Epithelial cell of esophagus (primary cell): ENCODE measurements at places on chromosomes 2 and 18.

- DNase-seq: no peak
These were observed 34.6 kb upstream of the RAB1A start for GRCh38 chr2:65164426-65164891.

GRCh38 chr2:101435001-101435862, 39.7 kb downstream of the RFX8 start:
- DNase-seq: peak; percentile 34

GRCh38 chr2:238771639-238772038, 76.2 kb upstream of the TWIST2 start:
- no peak for DNase-seq

DNA sequence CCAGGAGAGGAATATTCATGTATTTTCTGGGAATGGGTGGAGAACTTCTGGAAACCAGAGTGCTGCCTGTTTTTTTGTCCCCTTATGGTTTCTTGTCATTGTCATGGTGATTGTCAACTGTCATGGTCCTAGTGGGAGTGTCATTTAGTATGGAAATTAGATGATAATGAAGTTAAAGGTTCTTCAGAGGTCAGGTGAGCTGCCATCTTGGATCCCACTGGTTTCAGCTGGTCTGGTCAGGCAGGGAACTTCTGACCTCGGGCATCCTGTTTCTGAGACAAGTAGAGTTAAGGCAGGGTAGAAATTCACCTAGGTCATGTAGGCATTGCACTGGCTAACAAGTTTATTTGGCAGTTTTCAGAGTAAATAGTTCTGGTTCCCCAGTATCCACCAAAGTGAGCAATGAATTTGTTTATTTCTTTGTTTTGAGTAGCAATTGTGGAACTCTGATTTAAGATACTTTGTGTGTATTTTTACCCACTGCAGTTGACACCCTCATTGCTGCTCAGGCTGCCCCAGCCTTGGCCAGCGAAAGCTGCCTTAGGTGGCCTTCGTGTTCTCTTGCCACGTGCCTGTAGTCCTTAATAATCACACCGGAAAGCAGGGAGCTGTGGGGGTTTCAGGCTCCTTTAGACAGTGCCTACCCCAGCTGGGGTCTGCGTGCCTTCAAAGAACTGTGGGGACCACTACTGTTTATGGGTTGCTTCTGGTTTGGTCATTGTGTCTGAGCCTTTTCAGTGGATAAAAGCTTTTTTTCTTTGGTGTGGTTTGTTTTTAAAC, 48.7 kb downstream of the NCK2 start:
- no peak for DNase-seq

- DNase-seq: no peak
These were observed 145.0 kb upstream of the PELI1 start for GRCh38 chr2:64289251-64289650.

DNA sequence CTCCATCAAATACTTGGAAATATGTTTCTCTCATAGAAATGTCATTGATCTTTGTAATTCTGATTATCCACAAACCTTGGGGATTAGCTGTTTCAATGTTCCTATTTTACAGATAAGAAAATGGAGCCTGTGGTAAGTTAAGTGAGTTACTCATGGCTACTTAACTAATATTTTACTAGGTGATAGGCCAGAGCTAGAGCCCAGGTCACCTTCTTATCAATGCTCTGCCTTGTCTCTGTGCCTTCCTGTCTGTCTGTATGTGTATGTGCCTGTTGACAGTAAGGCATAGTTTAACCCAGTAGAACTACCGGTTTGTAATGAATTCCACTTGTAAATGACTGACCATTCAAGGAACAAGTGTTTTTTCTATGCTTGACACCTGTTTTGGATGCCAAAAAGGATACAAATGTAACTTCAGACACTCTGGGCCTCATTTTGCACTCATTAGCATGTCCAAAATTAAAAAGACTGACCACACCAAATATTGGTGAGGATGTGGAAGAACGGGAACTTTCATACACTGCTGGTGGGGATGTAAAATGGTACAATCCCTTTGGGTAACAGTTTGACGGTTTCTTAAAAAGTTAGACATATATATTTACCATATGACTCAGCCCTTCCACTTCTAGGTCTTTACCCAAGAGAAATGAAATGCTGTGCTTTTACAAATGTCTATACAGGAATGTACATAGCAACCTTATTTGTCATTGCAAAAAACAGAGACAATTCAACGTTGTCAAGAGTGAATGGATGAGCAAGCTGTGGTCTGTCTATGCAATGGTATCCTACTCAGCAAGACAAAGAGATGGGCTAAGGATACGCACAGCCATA, 19.6 kb upstream of the IL1A start:
- peak; percentile 97 for DNase-seq

DNA sequence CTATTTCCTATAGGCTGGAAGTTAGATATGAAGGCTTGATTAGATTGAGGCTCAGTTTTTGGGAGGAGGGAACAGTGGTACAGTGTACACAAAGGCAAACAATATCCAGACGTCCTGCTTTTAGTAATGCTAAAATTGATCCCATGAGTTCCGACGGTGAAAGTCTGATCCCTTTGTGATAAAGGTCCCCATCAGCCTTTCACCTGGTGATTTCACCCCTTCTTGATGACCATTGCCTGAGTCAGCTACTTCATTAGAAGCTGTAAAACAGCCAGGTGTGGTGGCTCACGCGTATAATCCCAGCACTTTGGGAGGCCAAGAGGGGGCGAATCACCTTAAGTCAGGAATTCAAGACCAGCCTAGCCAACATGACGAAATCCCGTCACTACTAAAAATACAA, 29.7 kb downstream of the TWSG1 start:
- peak; percentile 78 for DNase-seq

DNA sequence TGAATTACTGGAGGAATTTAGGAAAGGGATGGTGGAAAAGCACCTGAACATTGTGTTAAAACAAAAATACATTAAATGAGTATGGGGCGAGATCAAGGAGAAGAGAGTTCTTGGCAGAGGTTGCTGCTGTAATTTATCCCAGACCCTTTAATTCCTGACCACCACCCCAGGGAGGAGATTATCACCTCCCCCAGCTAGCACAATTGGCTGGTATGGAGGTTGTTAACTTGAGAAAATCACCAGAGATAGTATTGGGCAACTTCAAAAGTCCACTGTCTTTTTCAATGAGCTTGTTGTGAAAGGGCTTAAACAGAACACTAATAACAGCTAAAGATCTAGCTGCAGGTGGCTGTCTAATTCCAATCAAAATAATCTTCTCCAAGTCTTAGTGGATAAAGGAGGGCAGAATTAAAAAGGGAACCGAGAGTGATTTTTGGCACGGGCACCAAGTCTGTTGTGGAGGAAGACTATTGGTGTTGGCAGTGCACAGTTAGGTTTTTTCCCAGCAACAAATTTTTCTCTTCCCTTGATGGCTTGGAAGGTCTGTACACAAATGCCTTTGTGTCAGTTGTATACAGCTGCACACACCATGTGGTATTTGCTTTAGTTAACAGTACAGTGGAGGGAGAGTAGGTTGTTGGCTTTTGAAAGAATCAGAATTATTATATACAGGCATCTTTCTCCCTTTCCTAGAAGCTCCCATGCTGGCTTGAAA, 289.5 kb downstream of the SLC4A3 start:
- no peak for DNase-seq

- DNase-seq: no peak
These were observed 76.2 kb downstream of the ATAD2B start for GRCh38 chr2:23850564-23851256.

DNA sequence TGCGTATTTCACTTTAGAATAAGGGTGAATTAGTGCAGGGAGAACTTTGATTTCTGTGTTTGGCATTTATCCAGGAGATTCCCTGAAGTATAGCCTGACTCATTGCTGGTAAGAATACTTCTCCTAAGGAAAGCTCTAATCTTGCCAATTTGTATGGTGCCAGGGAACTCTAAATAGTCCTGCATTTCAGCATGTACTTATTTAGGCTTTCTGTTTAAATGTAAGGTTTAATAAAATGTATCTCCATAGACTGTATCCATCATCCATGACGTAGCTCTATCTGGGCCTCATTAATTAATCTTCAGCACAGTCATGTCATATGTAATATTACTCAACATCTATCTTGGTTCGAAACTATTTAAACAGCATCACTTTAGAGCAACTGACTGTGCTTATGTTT, 127.7 kb downstream of the DOK6 start:
- DNase-seq: peak; percentile 0

GRCh38 chr2:177270531-177270930, 6.0 kb upstream of the NFE2L2 start:
- peak; percentile 67 for DNase-seq

GRCh38 chr2:2199841-2200240, 131.2 kb downstream of the MYT1L start:
- DNase-seq: no peak

DNA sequence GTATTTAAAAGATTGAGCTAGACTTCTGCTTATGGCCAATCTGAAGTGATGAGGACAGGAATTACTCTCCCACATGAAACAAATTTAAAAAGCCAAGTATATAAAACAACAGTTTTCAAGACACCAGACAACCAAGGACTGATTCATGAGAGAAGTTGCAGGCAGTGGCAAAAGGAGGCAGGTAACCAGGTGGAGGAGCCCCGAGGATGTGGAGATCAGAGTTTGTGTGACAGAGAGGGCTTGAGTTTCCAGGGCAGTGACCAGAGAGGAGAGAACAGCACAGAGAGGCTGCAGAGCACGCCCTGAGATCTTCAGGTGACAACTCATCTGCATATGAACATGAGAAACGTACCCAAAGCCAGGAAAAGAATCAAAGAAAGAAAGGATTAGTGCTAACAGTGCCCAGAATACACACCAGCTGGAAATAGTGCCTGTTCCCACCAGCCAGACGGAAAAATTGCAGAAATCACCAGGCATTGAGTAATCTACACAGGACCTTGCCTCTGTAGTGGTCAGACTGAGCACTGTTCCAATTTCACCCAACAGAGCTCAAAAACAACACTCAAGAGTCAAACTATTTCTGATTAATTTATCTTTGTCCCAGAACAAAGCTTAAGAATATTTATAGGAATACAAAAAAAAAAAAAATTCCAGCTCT, 173.1 kb downstream of the SEPTIN10 start:
- DNase-seq: no peak

GRCh38 chr2:207531032-207531952, 1.5 kb downstream of the CREB1 start:
- DNase-seq: no peak

- no peak for DNase-seq
These were observed 28.4 kb upstream of the SLC3A1 start for GRCh38 chr2:44246840-44247369.

- no peak for DNase-seq
These were observed 78.1 kb downstream of the MAP4K4 start for GRCh38 chr2:101775636-101776035.

DNA sequence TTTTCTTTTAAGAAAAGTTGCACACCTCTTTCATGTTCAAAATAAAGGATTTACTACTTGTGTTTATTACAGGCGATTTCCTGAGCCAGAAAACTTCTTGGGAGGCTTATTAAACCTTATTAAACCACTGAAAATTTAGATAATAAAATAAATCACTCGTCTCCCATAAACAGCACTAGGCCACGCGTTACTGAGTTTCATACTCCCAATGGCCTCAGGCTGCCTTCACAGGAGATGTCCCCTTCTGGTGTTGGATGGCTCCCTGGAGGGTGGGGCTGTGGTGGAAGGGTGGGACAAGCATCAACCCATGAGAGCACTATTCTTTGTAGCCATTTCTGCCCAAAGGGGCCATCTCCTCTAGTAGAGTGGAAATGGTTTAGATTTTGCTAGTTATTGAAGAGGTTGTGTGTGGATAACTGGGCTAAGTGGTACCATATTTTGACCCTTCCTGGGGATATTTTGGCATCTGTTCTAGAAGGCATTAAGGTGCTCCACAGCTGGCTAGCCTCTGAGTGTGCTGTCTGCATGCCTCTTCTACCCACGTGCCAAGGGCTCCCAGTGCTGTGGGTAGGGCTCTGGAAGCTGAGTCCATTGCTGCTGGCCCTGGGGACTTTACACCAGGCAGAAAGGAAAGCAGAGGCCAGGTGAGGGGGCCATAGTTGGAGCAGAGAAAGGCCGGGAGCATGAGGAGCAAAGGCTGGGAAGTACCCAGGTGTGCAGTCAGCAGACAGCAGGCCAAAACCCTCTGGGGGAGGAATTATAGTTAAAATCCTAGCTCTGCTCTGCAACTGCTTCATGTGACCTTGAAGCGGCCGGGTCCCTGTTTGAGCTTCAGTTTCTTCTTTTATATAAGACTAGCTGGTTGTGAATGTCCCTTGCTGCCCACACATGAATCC, 121.7 kb upstream of the SMAD2 start:
- DNase-seq: no peak

GRCh38 chr2:37052600-37053332, 31.4 kb downstream of the HEATR5B start:
- peak; percentile 86 for DNase-seq

DNA sequence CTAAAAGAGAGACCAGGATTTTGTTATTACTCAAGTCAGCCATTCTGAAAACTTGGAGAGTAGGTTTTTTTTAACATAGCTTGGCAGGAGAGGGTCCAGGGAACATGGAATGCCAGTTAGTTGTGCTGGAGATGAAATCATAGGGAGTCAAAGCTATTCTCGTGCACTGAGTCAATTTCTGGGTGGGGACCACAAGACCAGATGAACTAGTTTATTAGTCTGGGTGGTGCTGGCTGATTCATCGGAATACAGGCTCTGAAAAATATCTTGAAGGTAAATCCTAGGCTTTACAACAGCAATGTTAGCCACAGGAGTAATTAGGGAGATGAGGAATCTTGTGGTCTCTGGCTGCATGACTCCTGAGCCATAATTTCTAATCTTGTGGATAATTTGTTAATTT, 921.4 kb downstream of the TRIB2 start:
- peak; percentile 98 for DNase-seq

GRCh38 chr2:171410101-171410500, 23.7 kb downstream of the METTL8 start:
- DNase-seq: peak; percentile 90

- peak; percentile 71 for DNase-seq
These were observed 11.2 kb downstream of the ATP6V1B1 start for GRCh38 chr2:70946832-70947442.

DNA sequence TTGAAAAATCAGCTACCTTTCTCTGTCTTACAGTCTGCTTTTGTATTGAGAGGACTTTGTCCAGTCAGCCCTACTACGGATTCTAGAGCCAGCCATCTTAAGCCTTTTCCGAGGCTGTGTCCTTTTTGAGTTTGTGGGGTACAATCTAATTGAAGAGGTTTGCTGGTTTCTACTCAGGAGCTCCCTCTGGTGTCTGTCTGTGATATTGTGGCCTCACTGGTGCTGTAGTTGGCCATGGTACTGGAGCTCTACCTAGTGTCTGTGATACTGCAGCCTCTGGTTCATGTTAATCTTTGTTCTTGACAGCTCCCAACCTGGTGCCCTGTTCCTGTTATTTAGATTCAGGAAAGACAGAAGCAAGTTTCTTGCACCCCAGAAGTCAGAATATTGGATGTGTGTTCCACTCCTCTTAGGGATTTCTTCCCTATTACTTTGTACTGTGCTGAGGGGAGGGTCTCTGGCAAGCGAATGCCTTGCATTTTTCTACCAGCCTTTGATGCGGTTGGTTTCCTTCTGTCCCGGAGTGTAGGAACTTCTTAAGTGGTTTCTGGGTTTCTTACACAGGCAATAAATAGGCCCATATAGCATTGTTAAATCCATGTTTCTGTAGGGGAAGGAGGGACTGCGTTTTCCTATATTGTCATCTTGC, 78.5 kb downstream of the ACSL3 start:
- DNase-seq: peak; percentile 75
